ENCODE measurements at places on chromosomes 16 and 17.

DNA sequence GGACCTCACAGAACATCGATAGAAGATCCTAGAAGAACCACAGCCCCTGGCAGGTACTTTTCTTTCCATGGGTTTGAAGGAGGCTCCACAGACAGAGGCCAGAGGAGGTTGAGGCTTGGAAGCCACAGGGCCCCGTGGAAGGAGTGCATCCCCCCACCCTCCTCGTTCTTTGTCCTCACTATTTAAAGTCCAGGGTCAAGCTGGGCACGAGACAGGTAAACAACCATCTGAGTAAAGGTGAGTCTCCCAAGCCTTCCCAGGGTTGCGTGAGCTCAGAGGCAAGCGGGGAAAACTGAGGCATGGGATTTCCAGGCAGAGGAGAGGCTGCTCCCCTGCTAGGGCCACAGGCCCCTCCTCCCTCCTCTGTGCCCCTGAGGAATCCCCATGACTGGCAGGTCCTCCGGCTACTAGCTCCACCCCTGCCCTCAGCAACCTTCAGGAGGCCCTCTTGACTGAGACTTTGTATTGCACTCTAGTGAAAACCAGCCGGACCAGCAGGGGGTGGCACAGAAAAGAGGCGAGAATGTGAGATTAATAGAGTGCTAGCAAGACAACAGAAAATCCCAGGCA lies 927 bp upstream of the SULT1A2 start:
- no peak for DNase-seq

GRCh38 chr16:76222853-76223252 lies 54.3 kb upstream of the CNTNAP4 start:
- no peak for DNase-seq

DNA sequence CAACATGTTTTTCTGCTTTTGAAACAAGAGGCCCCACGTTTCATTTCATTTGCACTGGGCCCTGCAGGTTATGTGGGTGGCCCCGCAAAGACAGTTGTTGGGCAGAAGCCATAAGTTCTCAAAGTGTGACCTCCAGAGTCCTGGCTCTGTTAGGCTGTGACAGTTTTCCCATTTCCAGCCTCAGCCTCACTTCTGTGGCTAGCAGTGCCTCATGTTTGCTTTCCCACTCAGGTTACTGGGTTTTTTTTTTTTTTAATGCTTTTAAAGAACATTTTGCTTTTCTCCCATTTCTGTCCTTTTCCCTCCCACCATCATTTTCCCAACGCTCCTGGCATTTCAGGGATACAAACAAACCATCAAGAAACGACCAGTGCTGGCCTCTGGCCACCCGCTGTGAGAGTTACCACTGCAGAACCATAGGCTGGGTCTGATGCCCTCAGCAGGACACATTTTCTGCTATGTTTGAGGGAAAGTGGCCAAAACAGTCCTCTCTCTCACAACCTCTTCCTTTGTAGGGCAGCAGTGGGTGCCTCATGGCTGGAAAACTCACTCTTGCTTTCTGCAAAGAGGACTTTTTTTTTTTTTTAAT lies 159.0 kb upstream of the MPHOSPH6 start:
- DNase-seq, result no peak

DNA sequence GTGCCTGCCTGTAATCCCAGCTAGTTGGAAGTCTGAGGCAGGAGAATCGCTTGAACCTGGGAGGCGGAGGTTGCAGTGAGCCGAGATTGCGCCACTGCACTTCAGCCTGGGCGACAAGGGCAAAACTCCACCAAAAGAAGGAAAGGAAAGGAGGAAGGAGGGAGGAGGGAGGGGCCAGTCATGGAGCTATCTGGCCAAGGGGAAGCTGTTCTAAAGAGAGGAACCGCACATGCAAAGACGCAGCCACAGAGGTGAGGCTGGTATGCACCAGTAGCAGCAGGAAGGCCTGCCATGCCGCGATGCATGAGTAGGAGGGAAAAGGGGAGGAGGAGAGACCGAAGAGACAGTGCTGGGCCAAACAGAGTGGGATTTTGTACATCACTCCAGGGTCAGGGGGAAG lies 35.9 kb downstream of the HSBP1 start:
- DNase-seq, result no peak

- no peak for DNase-seq
These were observed 66.8 kb downstream of the CDRT15 start for GRCh38 chr17:14169901-14170300.

DNA sequence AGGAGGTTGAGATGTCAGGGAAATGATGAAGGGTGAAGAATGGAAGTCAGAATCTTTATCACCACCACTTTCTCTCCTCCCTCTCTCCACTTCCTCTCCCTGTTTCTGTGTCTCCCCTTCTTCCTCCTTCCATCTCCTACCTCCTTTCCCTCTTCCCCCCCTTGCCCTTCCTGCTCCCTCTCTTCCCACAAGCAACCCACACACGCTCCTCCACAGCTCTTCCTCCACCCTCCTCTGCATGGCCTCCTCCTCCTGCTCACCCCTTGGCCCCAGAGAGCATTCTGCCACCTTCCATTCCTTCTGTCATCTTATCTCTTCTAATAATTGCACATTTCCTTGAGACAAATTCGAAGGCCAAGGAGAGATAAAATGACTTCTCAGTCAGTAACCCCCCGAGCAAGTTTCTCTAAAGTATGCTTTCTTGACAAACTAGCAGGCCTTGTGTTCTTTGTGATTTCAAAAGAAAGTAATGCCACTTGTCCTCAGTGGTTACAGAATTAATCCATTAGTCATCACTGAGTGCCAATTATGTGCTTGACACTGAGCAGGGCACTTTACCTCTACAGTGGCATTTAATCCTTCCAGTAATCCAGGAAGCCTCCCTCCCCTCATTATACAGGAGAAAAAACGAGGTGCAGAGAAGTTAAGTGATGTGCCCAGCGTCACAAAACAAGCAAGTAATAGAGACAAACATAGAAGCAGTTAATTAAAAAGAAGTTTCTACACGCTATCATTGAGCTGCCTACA lies 72.3 kb upstream of the CCL1 start:
- DNase-seq, result no peak

DNA sequence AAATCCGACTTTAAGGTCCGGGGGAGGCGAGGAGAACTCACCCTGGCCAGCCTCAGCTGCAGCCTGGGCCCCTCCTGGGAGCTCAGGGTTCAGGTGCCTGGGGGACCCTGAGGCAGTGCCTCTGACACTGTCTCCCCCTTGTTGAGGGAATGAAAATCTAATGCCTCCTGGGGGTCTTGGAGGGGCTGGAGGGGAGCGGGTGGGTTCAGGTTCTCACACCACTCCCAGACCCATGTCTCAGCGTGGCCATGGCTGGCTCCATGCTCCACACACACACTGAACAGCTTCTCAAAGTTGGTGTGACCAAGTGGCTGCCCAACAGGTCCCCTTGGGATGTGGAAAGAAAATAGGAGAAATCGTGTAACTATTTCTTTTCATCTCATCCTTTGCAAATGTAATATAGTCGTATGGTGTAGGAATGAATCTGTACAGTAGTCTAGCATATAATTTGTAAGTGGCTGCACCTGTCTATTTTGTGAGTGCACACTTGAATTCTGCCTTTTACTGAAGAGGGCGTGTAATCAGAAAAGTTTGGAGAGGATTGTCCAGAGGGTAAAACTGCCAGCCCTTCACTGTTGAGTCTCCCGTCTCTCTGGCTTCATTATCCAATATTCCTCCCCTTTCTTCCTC lies 788 bp upstream of the PRCD start:
- no peak for DNase-seq

GRCh38 chr17:7823581-7824001 lies 10.4 kb upstream of the KDM6B start:
- DNase-seq, result no peak

GRCh38 chr16:9533042-9533441 lies 441.6 kb downstream of the HAPSTR1 start:
- no peak for DNase-seq

- no peak for DNase-seq
These were observed 119.2 kb upstream of the CACNG5 start for GRCh38 chr17:66715745-66716156.

DNA sequence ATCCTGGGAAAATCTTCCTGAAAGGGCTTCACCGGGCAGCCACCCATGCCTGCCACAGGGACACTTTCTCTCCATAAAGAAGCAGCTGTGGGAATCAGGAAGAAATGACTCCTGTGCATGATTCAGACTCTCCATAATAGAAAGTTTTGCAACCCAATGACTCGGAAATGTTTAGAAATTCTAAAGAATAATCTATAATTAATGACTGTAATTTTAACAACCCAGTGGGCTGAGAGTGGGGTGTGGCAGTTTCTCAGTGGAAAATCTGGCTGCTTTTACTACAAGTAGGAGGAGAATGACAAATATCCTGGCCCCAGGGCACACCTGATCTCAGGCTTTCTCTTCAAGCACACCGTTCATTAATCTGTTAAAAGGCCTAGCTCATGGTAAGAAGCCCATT lies 25.7 kb downstream of the IRF8 start:
- DNase-seq, result no peak

GRCh38 chr16:30116291-30117207 lies 3.2 kb upstream of the GDPD3 start:
- DNase-seq, result no peak

GRCh38 chr17:35252651-35253050 lies 9.8 kb downstream of the SLFN5 start:
- no peak for DNase-seq

All from activated T-cell treated with anti-CD3 and anti-CD28 coated beads for 1 hour (primary cell).